ENCODE measurements at places on chromosomes 16 and 17.

- no peak for DNase-seq
Measured at GRCh38 chr17:2852221-2852620, 56.0 kb downstream of the RAP1GAP2 start.

DNA sequence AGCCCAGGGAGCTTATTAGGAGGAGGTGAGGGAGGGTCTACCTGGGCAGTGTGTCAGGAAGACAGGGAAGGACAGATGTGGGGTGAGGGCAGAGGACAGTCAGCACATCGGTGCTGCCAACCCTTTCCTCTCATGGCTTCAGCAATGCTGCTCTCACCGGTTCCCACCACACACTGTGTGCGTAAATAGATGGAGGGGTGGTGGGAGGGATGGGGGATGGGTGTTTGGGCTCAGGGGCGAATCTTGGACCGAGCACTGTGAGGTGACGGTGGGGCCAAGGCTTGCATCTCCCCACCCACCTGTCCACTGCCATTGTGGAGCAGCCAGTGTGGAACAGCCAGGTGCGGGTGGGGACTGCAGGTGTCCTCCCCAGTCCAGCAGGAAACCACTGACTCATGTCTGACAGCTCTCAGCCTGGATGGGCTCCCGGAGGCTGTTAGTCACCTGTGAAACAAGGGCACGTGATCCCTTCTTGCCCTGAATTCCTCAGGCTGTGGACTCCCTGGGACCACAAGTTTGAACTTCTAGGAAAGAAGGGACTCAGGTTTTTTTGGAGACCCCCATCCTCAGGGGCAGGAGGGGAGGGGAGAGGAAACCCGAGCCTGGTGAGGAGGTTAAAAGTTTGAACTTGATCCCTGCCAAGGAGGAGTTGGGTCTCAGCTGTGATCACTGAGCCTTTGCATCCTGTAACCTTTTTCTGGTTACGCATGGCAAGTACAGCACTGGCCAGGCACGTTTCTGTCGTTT lies 42.7 kb upstream of the SMPD3 start:
- no peak for DNase-seq

DNA sequence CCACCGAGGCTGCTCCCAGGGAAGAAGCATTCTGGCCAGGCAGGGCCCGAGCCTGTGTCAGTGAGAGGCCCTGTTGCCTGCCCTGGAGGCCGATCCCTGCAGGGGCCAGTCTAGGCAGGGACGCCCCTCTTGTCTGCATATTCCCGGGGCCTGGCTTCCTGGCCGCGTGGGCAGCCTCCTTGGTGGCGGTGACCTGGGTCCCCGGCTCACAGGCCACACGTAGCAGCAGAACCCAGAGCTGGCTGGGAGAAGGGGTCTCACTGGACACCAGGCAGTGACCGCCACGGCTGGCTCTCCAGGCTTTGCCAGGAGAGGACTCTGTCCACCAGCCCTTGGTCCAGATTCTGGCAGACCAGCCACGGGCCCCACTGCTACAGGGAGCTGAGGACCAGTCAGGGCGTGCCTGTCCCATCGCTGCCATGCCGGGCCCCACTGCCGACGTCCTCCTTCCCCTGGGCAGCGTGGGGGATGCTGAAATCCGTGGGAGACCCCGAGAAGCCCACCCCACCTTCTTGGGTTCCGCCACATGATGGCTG lies 3.7 kb upstream of the CACNA1H start:
- no peak for DNase-seq

DNA sequence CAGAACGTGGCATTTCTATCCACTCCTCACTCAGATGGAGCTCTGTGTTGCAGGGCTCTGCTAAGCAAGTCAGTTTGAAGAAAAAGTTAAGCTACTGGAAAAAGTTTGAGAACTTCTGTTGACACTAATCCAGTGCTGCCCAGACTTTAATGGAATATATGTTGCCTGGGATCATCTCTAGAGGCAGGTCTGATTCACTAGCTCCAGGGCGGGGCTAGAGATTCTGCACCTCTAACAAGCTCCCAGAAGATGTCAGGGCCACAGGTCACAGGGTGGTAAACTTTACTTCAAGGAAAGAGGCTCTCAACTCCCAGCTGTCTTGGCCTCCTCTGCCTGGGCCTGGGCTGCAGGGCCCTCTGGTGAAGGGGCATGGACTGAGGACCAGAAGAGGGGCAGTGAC lies 6.8 kb downstream of the TTYH2 start:
- DNase-seq = no peak

- no peak for DNase-seq
Measured at GRCh38 chr16:84574191-84574590, 43.7 kb downstream of the COTL1 start.

DNA sequence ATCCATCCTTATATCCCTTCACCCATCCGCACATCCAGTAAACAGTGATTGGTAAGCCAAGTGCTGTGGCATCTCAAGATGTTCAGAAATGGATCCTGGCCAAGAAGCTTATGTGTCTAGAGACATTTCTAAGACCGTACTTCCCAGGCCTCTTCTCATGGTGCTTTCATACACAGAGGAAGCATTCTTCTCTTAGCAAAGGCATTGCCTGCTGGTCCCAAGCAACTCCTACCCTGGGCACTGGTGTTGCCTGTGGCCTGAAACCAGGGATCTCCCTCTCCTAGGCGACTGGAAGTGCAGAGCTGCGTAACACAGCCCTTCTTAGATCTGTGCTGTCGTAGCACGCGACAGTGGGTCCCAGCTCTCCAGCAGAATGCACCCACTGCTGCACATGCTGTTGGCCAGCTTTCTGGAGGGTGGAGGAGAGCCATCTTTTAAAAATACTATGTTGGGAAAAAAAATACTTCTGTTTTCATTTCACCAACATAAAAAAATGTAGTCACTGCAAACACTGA lies 182.9 kb downstream of the CCDC182 start:
- DNase-seq = no peak

- no peak for DNase-seq
Measured at GRCh38 chr17:35068249-35068648, 4.7 kb upstream of the RFFL start.

- DNase-seq = no peak
Measured at GRCh38 chr16:51243936-51244436, 92.9 kb upstream of the SALL1 start.

- no peak for DNase-seq
Measured at GRCh38 chr17:78248051-78248914, 16.9 kb downstream of the TMEM235 start.

GRCh38 chr16:70653809-70654771 lies 7.7 kb downstream of the IL34 start:
- peak; percentile 78 for DNase-seq

DNA sequence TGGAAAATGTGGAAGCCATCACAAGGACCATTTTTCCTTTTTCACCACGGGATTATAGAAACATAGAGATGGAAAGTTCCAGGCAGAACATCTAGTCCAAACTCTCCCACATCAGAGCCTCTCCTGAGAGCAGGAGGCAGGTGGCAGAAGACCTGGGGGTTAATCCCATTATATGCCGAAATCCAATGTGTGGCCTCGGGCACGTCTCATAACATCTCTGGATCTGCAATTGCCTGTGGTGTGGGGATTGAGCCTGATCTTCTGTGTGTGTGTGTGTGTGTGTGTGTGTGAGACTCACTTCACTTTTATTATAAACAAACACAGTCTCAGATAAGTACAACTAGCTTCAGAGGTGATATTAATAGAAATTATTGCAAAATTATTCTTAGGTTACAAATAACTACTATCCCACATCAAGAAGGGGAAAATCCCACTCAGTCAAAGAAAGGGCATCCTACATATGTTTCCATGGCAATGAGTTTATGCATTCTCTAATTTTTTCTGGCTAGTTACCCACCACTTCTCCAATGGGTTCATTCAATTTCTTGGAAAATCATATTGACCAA lies 199.1 kb downstream of the FOXL1 start:
- no peak for DNase-seq

GRCh38 chr16:11356573-11357331 lies 11.5 kb downstream of the RMI2 start:
- peak; percentile 27 for DNase-seq

DNA sequence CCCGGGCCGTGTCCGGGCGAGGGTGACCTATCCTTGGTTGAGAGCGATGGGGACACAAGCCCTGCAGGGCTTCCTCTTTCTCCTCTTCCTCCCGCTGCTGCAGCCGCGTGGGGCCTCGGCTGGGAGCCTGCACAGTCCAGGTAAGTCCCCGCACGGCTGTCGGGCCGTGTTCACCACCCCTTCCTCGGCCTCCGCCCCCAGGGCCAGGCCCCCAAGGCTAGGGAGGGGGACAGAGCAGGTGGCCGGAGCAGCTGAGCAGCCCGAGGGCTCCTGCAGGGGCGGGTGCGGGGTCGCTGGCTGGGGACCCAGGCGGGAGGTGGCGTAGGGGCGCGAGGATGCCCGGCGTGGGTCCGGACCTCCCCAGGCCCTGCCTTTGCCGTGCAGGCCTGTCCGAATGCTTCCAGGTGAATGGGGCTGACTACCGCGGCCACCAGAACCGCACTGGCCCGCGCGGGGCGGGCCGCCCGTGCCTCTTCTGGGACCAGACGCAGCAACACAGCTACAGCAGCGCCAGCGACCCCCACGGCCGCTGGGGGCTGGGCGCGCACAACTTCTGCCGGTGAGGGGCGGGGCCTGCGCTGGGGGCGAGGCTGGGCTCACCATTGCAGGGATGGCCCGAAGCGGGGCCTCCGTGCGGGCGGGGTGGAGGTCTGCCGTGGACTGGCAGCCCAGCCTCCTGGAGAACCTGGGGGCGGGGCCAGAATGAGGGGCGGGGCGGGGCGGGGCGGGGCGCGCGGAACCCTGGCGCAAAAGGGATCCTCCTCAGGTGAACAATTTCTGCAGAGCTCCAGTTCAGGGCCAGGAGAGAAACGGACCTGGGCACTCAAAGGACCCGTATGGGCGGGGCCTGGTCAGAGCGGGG lies 631 bp downstream of the KREMEN2 start:
- DNase-seq = peak; percentile 27

DNA sequence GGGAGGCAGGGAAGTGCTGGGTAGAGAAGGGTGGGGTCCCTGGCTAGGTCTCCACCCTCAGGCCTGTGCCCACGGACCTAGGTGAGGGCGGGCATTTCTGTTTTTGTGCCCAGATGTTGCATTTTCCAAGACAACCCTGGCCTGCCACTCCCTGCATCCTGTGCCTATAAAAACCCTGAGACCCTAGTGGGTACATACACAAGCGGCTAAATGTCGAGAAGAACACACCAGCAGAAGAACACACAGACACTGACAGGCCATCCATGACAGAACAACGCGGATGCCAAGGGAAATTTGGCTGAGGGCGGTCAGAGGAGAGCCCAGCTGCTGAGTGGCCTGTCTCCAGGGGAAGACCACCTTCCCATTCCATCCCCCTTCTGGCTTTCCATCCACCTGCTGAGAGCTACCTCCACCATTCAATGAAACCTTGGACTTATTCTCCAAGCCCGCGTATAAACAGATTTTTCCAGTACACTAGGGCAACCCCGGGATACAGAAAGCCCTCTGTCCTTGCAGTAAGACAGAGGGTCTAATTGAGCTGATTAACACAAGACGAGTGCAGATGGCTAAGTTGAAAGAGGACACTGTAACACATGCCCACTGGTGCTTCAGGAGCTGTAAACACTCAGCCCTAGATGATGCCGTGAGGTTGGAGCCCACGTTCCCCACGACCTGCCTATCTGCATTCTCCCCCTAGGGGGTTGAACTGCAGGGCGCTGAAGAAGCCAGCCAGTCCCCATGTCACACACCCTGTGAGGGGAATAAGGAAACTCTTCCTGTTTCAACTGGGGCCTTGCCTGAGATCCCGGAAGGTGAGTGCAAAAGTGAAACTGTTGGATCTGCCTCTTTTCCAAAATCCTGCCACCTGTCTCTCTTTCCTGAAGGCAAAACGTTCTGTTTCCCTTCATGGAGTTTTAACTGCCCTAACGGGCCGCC lies 147.2 kb upstream of the COX10 start:
- no peak for DNase-seq

DNA sequence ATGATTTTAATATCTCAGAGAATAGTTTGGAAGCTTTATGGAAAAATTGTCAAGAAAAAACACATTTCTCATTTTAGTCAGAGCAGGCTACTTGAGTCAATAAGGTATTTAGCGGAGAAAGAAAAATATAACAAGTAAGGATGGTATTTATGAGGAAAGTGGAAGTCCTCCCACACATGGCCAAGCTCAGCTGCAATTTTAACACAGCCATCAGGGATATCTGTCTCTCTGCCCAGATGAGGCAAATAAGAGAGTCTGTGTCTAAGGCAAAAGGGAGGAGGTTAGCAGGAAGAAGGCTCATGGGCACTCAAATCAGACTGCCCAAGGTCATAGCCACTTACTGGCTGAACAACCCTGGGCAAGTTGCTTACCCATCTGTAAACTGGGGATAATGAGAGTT lies 5.2 kb upstream of the CMTM2 start:
- DNase-seq = no peak

Measured in activated CD4-positive, CD25-positive, alpha-beta regulatory T cell (primary cell).